ENCODE measurements at places on chromosomes 6 and 20.

DNA sequence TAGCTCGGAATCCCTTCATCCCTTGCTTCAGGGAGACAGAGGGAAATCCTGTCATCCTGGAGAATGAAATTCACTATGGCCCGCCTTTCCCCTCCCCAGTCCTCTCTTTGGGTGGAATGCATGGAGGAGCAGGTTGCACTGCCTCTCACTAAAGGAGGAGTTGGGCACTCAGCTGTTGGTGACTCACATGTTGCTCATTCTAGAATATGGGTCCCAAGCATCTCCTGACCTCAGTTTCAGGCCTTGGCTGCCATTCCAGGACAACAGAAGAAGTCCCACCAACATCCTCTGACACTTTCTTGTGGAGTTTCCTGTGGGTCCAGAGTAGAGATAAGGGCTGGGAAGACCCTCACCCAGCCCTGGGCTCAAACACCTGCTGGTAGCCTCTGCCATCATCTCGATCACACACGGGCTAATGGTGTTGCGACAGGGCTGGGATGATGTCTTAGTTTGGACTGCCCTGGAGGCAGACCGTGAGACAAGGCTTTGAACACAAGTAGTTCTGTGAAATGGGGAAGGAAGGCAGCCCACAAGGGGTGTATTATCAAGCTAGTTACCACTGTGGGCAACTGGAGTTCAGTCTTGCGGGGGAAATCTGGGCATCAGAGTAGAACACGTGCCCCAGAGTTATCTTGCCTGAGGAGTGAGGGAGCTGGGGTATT is 52.4 kb upstream of the RNF24 start:
- DNase-seq = peak; percentile 91

DNA sequence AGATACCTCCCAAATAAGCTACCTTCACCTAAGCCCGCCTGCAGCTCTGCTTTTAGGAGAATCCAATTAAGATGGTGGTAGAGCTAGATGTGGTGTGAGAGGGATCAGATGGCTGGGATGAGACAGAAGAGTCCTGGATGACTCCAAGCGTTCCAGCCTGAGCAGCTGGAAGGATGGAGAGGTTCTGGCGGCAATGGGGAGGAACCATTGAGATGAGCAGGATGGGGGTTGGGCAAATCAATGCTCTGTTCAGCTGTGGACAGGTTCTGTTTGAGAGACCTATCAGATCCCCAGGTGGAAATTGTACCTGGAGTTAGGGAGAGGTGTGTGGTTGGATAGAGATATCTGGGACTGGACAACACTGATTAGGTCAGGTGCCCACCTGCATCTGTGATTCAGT is 23.0 kb downstream of the PHACTR3 start:
- no peak for DNase-seq

DNA sequence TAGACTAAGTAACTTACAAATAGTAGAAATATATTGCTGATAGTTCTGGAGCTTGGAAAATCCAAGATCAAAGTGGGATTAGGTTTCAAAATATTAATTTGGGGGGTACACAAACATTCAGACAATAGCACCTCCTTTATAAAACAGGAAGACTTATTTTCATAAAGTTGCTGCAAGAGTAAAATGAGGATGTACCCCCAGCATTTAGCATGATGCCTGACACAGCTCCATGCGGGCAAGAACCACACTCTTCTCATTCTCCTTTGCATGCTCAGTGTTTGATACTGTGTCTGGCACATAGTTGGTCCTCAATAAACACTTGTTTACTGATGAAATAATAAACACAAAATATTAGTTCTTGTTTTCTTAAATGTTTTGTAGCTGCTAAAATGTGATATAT is 332.9 kb downstream of the TFAP2A start:
- no peak for DNase-seq

DNA sequence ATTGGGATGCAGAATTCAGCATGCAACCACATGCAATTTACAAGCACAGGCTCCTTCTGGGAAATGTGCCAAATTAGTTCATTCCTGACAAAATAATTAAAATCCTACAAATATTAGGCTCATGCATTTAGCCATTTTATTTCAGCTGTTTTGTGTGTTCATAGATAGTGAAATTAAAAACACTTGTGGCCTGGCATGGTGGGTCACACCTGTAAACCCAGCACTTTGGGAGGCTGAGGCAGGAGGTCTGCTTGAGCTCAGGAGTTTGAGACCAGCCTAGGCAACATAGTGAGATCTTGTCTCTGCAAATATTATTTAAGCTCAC is 92.4 kb upstream of the SHLD1 start:
- no peak for DNase-seq

- no peak for DNase-seq
These were observed 107.7 kb upstream of the PHACTR1 start for GRCh38 chr6:12608874-12609273.

DNA sequence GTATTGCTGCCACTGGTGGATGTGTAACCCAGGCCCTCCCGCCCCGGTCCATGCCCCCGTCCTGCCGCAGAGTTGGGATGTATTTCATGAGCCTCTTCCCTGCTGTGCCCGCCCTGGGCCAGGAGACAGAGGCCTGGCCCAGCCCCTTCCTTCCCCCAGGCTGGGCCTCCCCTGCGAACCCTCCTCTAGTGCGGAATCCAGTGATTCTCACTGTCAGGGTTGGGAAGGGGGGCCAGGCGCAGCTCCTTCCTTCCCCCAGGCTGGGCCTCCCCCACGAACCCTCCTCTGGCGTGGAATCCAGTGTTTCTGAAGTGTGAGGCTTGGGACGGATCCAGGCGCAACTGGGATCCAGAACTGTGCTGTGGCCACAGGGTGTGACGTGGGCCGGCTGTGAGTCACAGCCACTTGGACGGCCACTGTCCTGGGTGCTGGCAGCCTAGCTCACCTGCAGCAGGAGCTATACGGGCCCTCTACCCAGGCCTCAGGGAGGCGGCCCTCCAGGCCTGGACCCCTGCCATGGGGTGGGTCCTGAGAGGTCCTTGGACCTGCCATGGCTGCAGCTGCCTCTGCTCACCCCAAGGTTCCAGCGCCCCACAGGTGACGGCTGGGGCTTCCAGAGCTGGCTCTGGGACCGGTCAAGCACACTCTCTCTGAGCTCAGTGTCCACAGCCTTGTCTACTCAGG is 28.3 kb downstream of the COL20A1 start:
- DNase-seq = no peak

- DNase-seq = no peak
These were observed 62.4 kb downstream of the AKAP7 start for GRCh38 chr6:131197716-131198115.

- no peak for DNase-seq
These were observed 31.3 kb upstream of the SDCBP2 start for GRCh38 chr20:1360094-1360846.

DNA sequence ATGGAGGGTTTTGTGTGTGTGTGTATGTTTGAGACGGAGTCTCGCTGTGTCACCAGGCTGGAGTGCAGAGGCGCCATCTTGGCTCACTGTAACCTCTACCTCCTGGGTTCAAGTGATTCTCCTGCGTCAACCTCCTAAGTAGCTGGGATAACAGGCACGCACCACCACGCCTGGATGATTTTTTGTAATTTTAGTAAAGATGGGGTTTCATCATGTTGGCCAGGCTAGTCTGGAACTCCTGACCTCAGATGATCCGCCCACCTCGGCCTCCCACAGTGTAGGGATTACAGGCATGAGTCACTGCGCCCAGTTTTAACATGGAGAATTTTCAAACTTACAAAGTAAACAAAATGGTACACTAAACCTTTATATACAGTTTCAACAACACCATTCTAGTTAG is 22.8 kb downstream of the AMD1 start:
- peak; percentile 15 for DNase-seq

GRCh38 chr6:163284151-163284550 is 130.4 kb upstream of the QKI start:
- no peak for DNase-seq

- no peak for DNase-seq
These were observed 24.3 kb downstream of the TFAP2B start for GRCh38 chr6:50842861-50843384.

DNA sequence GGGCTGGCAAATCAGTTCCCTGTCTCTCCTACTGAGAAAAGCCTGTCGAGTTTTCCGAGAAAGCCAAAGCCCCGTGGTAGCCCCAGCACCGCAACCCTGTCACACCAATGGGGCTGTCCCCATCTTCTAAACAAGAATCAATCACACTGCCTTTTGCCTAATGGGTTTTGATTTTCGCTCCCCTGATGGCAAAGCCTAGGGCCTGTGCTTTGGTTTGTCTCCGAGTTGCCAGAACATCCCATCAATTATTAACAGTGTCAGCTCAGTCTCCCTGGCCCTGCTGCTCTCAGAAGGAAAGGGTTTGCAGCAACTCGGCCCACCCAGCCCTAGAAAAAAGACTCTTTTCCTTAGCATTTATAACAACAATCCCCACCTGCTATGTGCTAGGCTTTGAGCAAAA is 4.2 kb downstream of the KCNB1 start:
- DNase-seq = no peak

DNA sequence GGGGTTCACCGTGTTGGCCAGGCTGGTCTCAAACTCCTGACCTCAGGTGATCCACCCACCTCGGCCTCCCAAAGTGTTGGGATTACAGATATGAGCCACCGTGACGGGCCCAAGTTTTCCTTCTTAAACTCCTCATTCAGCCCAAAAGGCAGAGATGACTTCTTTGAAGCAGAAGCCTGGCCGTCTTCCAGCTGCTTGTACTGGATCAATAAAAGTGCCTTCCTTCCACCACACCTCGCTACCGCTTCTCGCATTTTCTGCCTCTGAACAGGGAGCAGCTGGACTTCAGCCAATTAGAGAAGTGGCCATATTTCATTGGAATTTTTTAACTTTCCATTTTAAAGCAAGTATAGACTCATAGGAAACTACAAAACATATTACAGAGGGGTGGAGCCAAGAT is 241.1 kb downstream of the PREX1 start:
- no peak for DNase-seq

GRCh38 chr6:41427642-41428335 is 92.4 kb downstream of the NCR2 start:
- DNase-seq = peak; percentile 13

GRCh38 chr6:130417951-130418350 is 52.1 kb downstream of the TMEM200A start:
- peak; percentile 27 for DNase-seq

DNA sequence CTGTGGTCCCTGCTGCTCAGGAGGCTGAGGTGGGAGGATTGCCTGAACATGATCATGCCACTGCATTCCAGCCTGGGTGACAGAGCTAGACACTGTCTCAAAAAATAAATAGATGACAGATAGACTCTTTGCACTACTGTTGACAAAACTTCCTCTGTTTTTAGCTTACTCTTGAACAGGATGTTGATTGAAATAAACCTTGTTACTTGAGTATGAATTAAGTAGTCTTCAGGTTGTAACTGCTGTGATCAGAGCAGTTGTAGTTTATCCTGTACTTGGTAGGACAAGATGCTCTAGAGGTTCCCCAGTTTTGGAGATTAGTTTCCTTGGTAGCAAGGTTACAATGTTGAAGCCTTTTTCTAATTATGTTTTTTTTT is 1.5 kb downstream of the GTF3C6 start:
- no peak for DNase-seq

All from fibroblast of skin of back (primary cell).